Right atrium auricular region (tissue), 2 donors: ENCODE measurements at places on chromosomes 6 and 20. TPM values are rescaled to one million over a fixed set of nuclear protein-coding genes. Genes with fewer than 3 reads are reported as not detected.

TSHZ2 gene
- 3.3 TPM for total RNA-seq

SYNCRIP gene
- total RNA-seq = 39.0 TPM

BHLHE23 gene
- not detected for total RNA-seq

GHRH gene
- total RNA-seq = 1.5 TPM

BPIFB1 gene
- not detected for total RNA-seq

PDE7B gene
- total RNA-seq = 11.2 TPM

C6orf118 gene
- total RNA-seq = not detected

PKIB gene
- total RNA-seq = not detected

EPHA7 gene
- total RNA-seq = 8.8 TPM

SMLR1 gene
- total RNA-seq = not detected

CRISP3 gene
- not detected for total RNA-seq

BMP5 gene
- total RNA-seq = 1.6 TPM

PGC gene
- total RNA-seq = not detected

TAGAP gene
- total RNA-seq = 2.0 TPM

TINAG gene
- not detected for total RNA-seq

MMP24 gene
- total RNA-seq = 3.8 TPM

CEP162 gene
- 3.5 TPM for total RNA-seq

TMEM170B gene
- total RNA-seq = 3.6 TPM

TMC2 gene
- not detected for total RNA-seq

CTCFL gene
- not detected for total RNA-seq

SCUBE3 gene
- 0.59 TPM for total RNA-seq

FILIP1 gene
- total RNA-seq = 117 TPM

BFSP1 gene
- total RNA-seq = 1.3 TPM

KIAA1586 gene
- total RNA-seq = 3.7 TPM

VPS16 gene
- total RNA-seq = 12.8 TPM

PAK5 gene
- not detected for total RNA-seq

TFAP2D gene
- not detected for total RNA-seq

LY6G5B gene
- total RNA-seq = 0.67 TPM

RPN2 gene
- total RNA-seq = 126 TPM

HDGFL1 gene
- total RNA-seq = not detected

CALHM6 gene
- total RNA-seq = 3.1 TPM

ARMH2 gene
- not detected for total RNA-seq

NRSN1 gene
- total RNA-seq = not detected

GSTA2 gene
- not detected for total RNA-seq

HCK gene
- 9.2 TPM for total RNA-seq

TCF15 gene
- 8.0 TPM for total RNA-seq

SAPCD1 gene
- total RNA-seq = not detected

LPA gene
- total RNA-seq = not detected

MRPS18A gene
- total RNA-seq = 40.4 TPM

KHDC1 gene
- 1.8 TPM for total RNA-seq

KCNK16 gene
- not detected for total RNA-seq

MUC22 gene
- not detected for total RNA-seq

DSE gene
- total RNA-seq = 19.4 TPM

SLPI gene
- total RNA-seq = 306 TPM

SAMD3 gene
- 0.67 TPM for total RNA-seq

KIFC1 gene
- 0.59 TPM for total RNA-seq

CBLN4 gene
- not detected for total RNA-seq

PRDM13 gene
- total RNA-seq = not detected

C20orf173 gene
- not detected for total RNA-seq

BPIFB4 gene
- not detected for total RNA-seq

RSPH9 gene
- total RNA-seq = not detected

DYNLT1 gene
- total RNA-seq = 91.5 TPM

CLDN20 gene
- total RNA-seq = not detected
